ENCODE measurements at places on chromosomes 5 and 9.

- DNase-seq: no peak
These were observed 135.6 kb downstream of the NTRK2 start for GRCh38 chr9:84804951-84805694.

DNA sequence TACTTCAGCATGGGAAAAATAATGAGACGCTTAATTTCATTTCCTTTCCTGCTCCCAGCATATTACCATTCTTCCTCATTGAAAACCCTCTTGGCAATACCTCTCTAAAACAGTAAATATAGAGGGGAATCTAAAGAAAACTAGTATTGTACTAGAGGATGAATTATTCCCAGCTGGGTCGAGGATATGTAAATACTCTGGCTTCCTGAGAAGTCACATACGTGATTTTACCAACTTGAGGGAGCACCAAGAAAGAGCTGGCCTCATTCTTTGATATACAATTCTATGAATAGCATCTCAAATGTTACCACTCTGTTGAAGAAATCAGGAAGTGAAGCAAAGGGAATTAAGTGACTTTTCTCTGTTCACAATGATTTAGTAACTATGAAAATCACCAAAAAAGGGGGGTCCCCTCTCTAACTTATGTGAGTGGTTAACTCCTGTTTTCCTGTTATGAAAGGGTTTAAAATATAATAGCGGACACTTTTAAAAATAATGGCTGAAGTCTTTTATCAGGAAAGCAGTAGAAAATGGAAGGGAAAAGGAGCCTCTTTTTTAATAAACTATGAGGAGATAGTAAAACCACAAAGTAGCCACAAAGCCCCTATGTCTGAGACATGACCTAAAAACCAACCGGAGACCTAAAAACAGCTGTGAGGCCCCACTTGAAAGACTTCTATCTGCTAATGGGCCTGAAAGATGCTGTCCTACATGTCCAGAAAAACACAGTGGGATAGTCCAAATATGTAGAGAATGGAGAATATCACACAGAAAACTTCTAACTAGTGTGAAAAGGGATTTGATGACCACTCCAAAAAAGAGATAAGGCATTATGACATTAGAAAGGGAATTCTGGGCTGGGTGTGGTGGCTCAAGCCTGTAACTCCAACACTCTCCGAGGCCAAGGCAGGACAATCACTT is 42.6 kb downstream of the LPAR1 start:
- DNase-seq: no peak

GRCh38 chr9:98214811-98215210 is 22.4 kb upstream of the CORO2A start:
- DNase-seq: no peak

GRCh38 chr5:167638816-167639215 is 652.6 kb upstream of the WWC1 start:
- no peak for DNase-seq

Data from type B pancreatic cell (in vitro differentiated cells).